ENCODE measurements at places on chromosomes 12 and 14.
A peak's percentile ranks its signal among the peaks of the same experiment; 100 is the strongest.

DNA sequence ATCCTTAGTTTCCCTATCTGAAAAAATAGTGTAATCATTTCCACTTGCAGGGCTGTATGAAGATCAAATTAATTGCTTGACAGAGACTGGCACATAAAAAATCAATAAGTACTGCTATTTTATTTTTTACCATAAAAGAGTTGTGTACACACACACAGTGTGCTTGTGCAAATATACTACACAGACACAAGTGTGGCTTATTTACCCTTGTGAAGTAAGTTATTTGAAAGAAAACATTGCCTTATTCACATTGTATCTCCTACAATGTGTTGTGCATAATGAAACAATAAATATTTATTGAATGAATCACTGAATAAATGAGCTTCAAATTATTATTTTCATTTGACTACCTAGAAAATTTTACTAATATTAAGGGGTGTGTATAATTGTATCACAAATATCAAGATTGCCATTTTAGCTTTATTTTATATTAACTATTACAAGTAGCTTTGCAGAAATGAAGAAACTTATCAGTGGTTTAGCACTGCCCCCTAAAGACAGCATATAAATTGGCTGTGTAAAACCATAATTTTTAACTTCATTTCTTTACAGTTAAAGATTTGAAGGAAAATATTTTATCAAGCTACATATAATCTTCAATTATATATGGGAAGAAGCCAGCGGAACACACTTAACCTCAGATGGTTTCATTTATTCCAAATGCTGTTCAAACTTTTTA lies 11.3 kb downstream of the GARIN6 start:
- DNase-seq = no peak

DNA sequence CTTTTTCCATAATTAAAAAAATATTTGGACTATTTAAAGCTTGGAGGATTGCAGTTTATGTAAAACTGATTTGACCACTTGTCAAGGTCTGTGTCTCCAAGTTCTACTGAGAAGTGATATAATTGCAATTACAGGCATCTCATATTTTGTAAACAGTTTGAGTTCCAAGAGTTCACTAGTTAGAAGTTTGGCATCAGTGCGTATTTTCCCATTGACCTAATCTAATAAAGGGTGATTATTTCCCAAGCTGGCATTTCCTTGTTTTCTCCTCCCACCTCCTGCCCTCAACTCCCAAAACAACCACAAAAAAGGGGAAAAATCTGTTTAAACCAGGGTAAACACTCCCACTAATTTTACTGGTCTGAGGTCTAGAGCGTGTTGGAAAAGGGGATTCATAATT lies 3.0 kb upstream of the MYF6 start:
- DNase-seq = no peak

GRCh38 chr14:75941030-75941429 lies 40.8 kb downstream of the TGFB3 start:
- DNase-seq = no peak

DNA sequence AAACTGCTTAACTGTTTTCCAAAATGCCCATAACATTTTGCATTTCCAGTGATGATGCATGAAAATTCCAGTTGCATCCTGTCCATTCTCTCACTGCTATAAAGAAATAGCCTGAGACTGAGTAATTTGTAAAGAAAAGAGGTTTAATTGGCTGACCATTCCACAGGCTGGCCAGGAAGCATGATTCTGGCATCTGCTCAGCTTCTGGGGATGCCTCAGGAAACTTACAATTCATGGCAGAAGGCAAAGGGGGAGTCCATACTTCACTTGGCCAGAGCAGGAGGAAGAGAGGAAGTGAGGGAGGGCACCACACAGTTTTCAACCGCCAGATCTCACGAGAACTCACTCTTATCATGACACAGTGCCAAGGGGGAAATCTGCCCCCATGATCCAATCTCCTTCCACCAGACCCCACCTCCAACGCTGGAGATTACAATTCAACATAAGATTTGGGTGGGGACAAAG lies 18.2 kb upstream of the CLEC2D start:
- DNase-seq = no peak

GRCh38 chr14:66600416-66600815 lies 92.5 kb downstream of the GPHN start:
- DNase-seq = no peak

DNA sequence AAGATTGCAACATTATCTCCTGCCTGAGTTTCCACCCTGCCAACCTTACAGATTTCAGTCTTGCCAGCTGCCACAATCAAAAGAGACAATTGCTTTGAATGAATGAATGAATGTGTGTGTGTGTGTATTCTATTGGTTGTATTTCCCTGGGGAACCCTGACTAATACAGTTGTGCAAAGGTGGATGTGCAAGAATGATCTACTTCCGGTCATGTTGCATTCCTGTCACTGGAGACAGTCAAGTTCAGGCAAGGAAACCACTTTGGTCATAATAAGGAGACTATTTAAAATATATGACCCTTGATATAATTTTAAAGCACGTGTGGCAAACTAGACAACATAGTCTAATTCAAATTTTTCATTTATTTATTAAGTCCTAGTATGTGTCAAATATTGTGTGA lies 13.1 kb downstream of the RERG start:
- no peak for DNase-seq

GRCh38 chr14:106551265-106551664 lies 1024.9 kb downstream of the TMEM121 start:
- DNase-seq = no peak

GRCh38 chr12:121240484-121241101 lies 30.7 kb downstream of the P2RX4 start:
- DNase-seq = peak; percentile 72

- peak; percentile 48 for DNase-seq
Measured at GRCh38 chr12:68451261-68452077, 119.3 kb upstream of the MDM1 start.

- no peak for DNase-seq
Measured at GRCh38 chr14:92617581-92617980, 104.0 kb downstream of the RIN3 start.

- no peak for DNase-seq
Measured at GRCh38 chr12:90574676-90575075, 380.3 kb downstream of the CCER1 start.

- DNase-seq = no peak
Measured at GRCh38 chr12:52344111-52344510, 22.9 kb upstream of the KRT83 start.

DNA sequence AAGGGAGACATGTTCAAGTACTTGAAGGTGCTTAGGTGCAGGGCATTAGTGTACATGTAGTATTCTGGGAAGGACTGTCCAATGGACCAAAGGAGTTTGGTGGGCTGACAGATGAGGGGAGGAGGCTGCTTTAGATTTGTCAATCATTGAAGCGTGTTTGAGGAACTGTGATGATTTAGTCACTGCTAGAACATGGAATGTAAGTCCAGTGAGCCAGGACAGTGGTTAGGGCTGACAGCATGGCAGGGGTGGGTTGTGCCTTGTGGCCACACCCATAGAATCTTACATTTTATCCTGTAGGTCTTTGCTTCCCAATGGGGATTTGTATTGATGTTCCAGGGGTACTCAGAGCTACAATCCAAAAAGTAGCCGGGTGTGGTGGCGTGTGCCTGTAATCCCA lies 24.6 kb downstream of the DIP2B start:
- DNase-seq = no peak

- peak; percentile 86 for DNase-seq
Measured at GRCh38 chr14:101980700-101981099, 16.3 kb downstream of the DYNC1H1 start.

- no peak for DNase-seq
Measured at GRCh38 chr12:132056951-132057350, 87.2 kb downstream of the DDX51 start.

GRCh38 chr12:111389635-111390034 lies 16.1 kb upstream of the SH2B3 start:
- DNase-seq = no peak

DNA sequence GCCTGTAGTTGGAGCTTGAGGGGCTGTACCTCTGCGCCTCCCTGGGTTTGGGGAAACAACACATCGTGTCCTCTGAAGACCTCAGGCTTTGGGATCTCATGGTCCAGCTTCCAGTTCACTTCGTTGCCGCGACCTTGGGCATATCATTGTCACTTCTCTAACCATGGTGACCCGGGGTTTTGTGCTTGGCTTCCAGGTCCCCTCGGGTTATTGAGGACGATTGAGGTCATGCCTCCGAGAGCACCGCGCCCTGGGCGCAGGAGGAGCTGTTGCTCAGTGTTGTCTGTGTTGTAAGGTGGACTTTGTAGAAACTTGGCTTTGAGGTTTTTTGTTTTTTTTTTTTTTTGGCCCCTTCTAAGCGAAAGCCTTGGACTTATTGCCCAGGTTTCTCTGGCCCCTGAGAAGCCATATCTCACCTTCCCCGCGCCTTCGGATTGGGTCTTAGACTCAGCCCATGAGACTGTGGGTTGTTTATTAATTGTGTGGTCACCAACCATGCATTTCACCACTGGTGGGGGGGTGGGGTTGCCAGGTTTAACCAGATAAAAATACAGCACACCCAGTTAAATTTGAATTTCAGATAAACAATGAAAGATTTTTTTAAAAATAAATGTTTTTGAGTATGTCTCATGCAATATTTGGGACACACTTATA lies 2.6 kb downstream of the BCL7A start:
- peak; percentile 39 for DNase-seq

- DNase-seq = no peak
Measured at GRCh38 chr12:68237619-68238018, 12.0 kb upstream of the IL26 start.

- no peak for DNase-seq
Measured at GRCh38 chr12:131753757-131754156, 42.9 kb downstream of the SFSWAP start.

GRCh38 chr14:103380719-103381377 lies 4.4 kb upstream of the MARK3 start:
- DNase-seq = no peak

- DNase-seq = no peak
Measured at GRCh38 chr12:5985471-5985870, 40.4 kb upstream of the ANO2 start.

DNA sequence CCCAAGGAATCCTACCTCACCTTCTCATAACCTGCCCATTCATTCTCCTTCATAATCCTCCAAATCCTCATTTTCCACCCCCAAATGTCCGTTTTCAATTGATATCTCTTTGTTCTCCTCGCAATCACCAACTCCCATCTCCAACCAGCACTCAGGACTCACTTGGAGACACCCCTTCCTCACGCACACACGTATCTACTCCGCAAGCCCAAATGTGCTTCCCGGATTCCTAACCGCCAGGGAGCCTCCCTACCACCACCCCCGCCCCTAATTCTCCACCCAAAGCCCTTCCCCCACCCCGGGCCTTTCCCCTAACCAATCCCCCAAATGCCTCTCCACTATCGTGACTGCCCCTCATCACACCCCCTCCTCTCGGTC lies 304 bp downstream of the KCTD10 start:
- no peak for DNase-seq

DNA sequence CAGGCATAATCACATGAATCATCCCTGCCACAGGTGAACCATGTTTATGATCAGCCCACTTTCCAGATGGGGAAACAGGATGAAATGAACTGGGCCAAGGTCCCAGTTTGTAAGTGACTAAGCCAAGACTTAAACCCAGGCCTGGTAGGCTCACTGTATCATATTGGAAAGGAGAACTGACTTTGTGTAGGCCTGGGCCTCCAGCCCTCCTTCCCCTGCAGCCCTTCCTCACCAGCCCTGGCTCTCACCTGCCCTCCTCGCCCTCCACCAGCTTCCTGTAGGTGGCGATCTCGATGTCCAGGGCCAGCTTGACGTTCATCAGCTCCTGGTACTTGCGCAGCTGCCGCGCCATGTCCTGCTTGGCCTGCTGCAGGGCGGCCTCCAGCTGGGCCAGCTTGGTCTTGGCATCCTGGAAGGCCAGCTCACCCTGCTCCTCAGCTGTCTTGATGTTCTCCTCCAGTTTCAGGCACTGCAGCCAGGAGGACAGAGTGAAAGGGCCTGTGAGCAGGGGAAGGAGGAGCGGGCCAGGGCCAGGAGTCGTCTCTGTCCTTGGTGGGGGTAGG lies 19.8 kb downstream of the KRT80 start:
- DNase-seq = no peak

DNA sequence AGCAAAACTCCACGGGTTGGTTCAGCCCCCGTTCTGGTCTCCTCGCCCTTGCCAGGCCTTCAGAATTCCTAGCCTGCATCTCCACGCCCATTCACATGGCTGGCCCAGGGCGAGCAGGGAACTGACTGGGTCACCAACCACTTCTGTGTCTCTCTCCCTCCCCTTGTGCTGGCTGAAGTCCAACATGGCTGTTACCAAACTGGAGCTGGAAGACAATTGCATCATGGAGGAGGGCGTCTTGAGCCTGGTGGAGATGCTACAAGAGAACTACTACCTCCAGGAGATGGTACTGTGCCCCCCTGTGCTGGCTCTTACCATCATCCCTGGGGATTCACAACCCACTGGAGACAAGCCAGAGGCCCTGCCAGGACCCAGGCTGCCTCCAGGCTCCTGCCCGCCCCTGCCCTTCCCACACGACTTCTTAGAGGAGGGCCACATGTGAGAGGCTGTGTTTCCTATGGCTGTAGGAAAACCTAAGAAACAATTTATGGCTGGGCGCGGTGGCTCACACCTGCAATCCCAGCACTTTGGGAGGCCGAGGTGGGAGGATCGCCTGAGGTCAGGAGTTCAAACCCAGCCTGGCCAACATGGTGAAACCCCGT lies 9.9 kb downstream of the LRRC74A start:
- no peak for DNase-seq

GRCh38 chr14:62722406-62722805 lies 322.9 kb downstream of the KCNH5 start:
- DNase-seq = no peak

DNA sequence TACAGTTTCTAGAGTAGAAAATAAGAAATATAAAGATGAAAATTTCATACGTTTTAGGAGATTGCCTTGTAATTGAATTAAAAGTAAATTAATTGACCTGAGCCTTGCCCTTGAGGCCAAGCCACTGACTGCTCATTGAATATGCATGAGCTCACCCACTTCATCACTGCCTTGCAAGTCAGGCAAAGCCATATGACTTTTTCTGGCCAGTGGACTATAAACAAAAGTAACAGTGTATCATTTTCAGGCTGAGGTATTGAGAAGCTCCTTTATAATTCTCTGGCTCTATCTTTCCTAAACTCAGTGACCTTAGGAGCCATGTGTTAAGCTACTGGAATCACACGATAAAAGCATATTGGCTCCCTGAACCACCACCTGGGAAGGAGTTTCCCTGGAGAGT lies 369.3 kb downstream of the NUAK1 start:
- peak; percentile 7 for DNase-seq

- DNase-seq = no peak
Measured at GRCh38 chr12:122533856-122534255, 6.8 kb downstream of the KNTC1 start.

DNA sequence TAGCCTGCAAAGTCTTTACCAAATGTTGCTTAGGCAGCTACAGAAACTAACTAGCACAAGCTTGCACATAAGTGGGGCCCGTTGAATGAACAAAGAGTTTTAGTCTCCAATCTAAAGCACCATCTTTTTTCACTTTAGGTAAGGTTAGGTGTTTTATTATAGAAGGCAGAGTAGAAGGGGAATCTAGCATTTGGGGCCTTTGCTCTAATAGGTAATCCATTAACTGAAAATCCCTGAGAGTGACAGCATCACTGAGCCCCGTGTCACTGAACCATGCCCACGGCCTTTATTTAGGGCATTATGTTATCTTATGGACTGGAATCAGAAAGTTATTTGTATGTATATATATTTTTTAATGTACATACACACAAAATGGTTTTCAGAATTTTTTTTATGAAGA lies 25.1 kb downstream of the CPNE8 start:
- DNase-seq = no peak

- no peak for DNase-seq
Measured at GRCh38 chr12:76014007-76014406, 17.6 kb downstream of the PHLDA1 start.

- DNase-seq = peak; percentile 12
Measured at GRCh38 chr12:105705765-105706164, 375.3 kb downstream of the C12orf75 start.

GRCh38 chr14:99872786-99873440 lies 79.7 kb downstream of the EML1 start:
- no peak for DNase-seq
